Cerebellum (tissue), 4 donors: ENCODE measurements at places on chromosomes 2 and 18.

DNA sequence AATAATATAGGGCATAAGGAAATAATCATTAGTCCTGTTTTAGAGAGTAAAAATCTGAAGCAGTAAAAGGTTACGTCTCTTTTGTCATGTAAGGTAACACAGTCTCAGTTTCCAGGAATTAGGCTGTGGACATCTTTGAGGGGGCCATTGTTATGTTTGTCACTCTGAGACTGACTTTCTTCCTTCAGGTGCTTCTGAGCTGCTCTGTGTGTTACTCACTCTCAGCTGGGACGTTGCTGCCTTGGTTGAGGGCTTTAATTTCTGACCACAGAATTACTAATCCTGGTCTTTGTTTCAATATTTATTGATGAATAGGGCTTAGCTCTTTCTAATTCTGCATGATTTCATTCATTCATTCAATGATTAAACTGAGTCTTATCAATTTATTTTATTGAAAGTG, 55.9 kb upstream of the SLC38A11 start:
- no peak for DNase-seq

DNA sequence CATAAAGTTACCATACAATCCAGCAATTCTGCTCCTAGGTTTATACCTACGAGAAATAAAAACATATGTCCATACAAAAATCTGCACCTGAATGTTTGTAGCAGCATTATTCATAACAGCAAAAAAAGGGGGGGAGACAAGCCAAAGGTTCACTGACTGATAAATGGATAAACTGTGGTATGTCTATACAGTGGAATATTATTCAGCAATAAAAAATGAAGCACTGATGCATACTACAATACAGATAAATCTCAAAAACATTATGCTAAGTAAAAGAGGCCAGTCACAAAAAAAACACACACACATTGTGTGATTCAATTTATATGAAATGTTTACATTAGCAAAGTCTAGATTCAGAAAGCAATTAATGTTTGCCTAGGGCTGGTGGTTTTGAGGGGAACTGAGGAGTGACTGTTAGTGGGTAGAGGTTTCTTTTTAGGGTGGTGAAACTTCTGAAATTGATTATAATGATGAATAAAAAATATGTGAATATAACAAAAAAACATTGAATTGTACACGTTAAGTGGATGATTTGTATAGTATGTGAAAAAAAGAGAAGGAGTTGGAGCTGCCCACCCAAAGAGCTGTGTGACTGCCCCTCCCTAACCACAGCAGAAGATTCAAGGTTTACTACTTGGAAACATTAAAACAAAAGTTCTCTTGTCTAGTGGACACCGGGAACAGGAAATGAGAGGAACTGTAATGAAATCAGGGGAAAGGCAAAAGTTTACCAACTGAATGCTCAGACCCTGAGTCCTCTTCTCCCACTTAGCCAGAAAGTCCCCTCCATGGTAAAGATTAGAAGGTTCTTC, 13.4 kb downstream of the COLEC12 start:
- no peak for DNase-seq

GRCh38 chr2:27185331-27186026, 26.4 kb upstream of the ATRAID start:
- no peak for DNase-seq

DNA sequence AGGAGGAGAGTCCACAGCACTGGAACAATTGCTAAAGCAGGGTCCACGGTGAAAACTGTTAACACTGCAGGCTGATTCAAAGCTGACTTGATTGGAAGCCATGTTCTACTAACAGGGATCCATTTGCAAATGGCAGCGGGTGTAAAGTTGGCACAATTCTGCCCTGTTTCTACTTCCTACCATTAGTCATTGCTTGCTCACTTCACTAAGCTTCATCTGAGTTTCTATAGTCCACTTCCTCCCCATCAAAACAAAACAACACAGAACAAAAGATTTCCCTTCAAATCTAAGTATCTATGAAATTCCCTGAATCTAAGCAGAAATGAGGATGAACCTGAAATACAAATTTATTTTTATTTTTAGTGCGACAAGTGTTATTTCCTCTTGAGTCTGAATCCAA, 187.4 kb upstream of the SOX11 start:
- no peak for DNase-seq

DNA sequence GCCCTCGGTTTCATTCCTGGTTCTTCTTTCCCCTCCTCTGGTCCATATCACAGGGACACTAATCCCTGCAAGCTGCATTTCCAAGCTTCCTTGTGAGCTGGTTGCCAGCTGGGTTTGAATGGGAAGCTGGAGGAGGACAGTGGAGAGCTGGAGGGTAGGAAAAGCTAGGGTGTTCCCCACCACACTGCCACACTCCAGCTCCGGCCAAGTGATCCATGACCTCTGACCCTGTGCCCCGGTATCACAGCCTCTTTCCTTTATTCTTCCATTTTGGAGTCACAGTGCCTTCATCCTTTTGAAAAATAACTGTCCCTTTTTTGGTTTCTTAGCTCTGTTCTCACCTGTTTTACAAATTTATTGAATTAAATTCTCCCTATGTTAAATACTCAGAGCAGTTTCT, 13.1 kb upstream of the NR4A2 start:
- DNase-seq, result no peak

DNA sequence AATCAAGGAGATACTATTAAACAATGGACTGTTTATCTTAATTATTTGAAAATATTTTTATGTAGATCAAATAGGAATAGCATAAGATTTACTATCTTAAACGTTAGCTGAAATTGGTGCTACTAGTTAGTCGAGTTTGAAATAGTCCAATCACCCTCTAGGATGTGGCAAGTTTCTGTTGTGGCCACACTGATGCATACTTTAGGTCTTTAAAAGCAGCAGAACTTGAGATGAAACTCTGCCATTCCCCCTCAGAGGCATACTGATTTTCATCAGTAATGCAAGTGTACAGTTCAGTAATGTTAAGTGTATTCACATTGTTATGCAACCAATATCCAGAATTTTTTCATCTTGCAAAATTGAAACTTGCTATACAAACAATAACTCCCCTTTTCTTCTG, 151.8 kb downstream of the SLC4A10 start:
- no peak for DNase-seq

DNA sequence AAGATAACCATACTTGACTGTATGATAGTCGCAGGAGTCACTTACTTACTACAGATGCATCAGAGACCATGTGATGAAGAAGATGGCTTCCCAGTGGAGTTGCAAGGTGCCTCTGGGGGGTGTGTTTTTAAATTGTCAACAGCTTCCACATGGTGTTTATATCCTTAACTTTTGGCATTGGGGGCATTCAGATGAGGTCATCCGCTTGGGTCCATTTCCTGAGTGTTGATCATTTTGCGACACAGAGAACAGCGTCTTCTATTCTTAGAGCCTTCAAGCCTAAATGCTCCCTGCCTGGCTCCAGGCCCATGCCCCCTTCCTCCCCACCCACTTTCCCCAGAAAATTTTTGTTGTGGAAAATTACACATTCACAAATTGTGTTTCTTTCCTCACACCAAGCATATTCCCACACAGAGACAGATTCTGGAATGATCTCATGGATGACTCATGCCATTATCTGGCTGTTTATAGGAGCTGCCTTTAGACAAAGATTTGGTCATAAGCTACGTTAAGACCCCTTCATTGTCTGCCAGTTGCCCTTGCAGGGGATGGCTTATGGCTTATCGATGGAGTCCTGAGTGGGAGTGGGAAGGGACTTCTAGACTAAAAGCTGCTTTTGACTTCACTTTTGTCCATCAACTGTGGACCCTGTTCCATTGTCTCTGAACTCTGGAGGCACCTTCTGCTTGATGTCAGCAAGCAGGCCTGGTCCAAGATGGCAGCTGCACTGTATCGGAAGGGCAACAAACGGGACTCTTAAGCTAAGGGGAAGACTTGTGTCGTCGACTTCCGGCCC, 91.8 kb downstream of the CABLES1 start:
- no peak for DNase-seq

DNA sequence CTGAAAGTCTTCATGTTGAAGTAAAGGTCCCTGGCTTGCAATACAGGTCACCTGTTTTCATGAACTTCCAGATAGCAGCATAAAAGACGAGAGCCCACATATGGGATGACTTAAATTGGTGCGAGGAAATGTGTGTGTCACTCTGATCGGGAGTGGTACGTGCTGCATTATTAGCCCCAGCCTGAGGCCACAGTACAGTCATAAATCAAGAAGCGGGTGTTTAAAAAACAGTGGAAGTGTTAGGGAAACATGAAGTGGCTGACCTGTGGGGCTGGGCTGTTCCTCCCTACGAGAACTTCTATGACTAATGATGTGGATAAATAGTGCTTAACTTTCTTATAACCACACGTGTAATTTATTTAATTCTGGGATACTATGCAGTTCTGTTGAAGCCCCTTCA, 24.4 kb downstream of the RDH14 start:
- DNase-seq, result no peak

DNA sequence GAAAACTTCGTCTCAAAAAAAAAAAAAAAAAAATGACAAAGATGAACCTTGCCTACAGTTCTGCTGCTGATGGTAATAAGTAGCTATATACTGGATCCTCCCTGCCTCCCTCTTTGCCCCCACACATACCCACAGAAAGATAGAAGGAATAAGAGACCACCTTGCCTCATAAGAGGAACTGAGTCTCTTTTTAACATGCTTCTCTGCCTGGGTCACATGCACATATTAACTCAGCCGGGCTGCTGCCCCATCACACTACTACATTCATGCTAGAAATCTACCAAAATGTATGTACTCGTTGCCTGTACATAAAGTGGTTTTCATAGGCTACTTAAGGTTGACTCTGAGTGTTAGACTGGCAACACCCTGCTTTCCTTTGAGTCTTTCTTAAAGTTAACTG, 78.9 kb upstream of the B3GNT2 start:
- no peak for DNase-seq

GRCh38 chr2:78260861-78261260, 738.7 kb upstream of the LRRTM4 start:
- DNase-seq, result no peak

DNA sequence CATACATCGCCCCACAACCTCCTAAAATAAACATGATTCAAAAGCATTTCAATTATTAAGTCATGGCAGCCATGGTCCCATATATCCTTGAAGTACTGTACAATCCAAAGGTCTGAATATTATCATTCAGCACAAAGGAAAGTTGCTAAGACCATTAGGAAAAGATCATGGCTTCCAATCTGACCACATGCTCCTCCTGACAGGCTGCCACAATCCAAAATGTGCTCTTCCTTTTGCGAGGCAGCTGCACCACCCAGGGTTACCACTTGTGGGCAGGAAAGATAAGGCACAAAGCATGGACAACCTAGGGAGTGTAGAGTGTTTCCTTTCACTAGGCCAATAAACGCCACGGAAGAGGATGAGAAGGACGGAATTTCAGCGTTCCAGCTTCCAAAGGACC, 5.4 kb downstream of the BOLA3 start:
- DNase-seq, result no peak

DNA sequence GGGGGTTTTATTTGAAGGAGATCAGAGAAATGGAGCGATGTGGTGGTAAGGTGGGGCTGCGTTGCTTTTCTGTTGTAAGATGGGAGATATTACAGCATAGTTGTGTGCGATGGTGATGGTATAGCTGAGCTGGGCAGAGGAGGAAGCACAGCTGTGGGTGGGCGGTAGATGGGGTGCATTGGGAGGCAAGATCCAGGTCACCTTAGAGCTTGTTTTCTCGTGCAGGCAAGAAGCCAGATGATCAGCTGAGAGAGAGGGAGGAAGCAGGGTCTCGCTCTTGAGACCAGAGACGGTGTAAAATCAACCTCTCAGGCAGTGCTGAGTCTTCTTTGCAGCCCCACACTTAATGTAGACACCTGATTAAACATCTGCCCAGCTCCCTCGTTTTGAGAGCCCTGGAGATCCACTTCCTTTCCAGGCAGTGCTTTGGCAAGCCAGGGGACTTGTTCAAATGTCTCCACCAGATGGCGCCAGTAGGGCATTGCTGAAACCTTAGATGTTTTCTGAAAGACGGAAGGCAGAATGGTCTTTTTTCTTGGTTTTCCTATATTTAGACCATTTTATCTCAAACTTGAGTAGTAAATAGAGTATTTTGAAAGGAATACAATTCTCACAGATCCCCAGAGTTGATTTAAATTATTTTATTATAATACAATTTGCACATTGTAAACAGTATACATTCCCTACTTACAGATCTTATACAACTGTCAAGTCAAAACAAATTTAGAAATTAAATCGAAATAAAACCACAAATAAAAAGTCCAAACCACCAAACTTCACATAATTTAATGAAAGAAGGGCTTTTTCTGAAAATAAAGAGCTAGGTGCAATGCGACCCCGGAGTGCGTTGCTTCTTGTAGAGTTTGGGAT, 21.1 kb upstream of the LYPD6B start:
- peak; percentile 69 for DNase-seq

GRCh38 chr2:108363908-108364225, 13.9 kb upstream of the SULT1C4 start:
- DNase-seq, result no peak

GRCh38 chr2:238816291-238816690, 31.6 kb upstream of the TWIST2 start:
- no peak for DNase-seq

- DNase-seq, result peak; percentile 47
Observed at GRCh38 chr18:9101730-9102507, 580 bp upstream of the NDUFV2 start.

DNA sequence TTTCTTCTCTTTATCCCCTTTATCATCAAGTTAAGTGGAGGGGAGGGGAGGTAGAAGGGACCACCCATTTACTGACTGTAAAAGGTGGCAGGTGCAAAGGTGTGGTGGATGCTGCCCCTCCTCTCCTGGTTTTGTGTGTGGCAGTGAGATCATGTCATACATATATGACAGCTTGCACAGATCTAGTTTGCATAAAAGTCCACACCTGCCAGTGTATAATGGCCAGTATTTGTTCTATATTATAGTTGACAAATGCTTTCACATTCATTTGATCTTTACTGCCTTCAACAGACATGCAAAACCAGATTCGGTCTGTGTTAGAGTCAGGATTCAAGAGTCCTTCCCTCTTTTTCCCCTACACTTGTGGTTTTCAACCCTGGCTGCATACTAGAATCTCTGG, 55.1 kb downstream of the TGFA start:
- DNase-seq, result no peak

DNA sequence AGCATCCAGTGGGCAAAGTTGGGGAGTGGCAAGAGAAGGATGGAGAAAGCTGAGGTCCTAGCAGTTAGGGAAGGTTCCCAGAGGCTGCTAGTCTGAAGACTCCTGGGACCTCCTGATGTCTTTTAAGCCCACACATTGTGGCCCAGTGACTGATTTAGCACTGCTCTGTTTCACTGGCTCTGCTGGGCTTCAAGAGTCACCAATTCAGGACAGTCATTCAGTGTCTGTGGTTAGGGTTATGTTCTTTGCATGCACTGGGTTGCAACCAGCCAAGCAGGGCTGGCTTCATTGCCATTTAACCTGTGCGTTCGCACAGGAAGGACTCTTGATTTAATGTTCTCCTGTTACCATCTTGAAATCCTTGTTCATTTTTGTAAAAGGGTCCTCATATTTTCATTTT, 199.2 kb downstream of the ICOS start:
- no peak for DNase-seq

DNA sequence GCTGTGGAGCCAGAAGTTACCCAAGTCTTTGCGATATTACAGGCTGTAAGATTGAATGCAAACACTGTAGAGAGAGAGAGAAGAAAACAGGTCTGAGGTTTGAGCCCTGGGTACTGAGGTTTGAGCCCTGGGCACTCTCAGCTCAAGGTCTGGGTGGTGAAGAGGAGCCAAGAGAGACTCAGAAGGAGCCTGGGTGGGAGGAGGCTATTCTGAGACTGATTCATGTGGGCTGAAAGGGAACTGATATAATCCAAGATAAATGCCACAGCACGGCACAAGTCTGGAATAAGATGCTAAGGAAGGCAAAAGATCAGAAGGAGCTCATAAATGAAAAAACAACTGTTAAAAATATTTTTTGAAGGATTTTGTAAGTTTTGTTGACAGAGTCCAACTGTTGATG, 407.6 kb upstream of the HS6ST1 start:
- no peak for DNase-seq

- no peak for DNase-seq
Observed at GRCh38 chr2:51628917-51629316, 597.0 kb upstream of the NRXN1 start.
